ENCODE measurements at places on chromosomes 6 and 20.
A peak's percentile ranks its signal among the peaks of the same experiment; 100 is the strongest.

- no peak for DNase-seq
Observed at GRCh38 chr6:62980093-62980492, 231.2 kb upstream of the FKBP1C start.

GRCh38 chr6:77463308-77463860, at the start of gene HTR1B:
Gene HTR1B (minus strand): TSS chr6:77463491. CDS start chr6:77463403, 88 bp downstream.
- no peak for DNase-seq

- DNase-seq, result peak; percentile 34
Observed at GRCh38 chr20:6623989-6624388, 143.5 kb upstream of the BMP2 start.

DNA sequence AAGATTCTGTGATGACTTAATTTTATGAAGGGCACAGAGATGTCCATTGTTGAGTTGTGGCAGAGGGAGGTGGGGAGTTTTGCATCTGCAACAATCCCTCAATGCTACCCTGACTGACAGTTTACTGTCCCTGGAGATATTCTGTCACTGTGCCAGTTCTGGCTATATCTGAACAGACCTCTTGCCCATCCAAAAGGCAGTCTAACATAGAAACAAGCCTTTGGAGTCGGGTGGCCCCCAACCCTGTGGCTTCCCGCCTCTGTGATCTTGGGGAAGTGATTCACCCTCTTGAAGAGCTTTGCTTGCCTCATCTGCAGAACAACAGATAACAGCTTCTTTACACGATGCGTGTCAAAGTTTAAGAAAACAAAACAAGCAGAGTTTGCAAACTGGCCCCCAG, 3.8 kb upstream of the E2F1 start:
- DNase-seq, result no peak

- DNase-seq, result no peak
Observed at GRCh38 chr6:35048631-35049083, 92.5 kb downstream of the TCP11 start.

DNA sequence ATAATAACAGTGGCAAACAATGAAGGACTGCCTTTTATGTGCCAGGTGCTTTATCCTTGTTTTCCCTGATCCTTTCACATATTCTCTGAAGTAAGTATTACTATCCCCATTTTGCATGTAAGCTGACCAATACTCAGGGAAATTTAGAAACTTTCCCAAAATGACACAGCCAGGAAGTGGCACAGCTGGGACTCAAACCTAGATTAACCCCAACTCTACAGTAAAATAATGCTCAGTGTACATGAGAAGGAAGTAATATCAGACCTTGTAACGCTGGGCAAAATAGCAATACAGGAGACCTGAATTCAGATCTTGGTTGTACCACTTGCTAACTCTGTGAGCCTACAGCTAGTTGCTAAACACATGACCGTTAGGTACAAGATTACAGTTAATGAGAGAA, 26.8 kb upstream of the NRSN1 start:
- DNase-seq, result no peak

- DNase-seq, result no peak
Observed at GRCh38 chr20:60804918-60805630, 447.0 kb upstream of the CDH4 start.

- DNase-seq, result peak; percentile 50
Observed at GRCh38 chr6:24126586-24127192, 674 bp downstream of the NRSN1 start.

GRCh38 chr6:25329161-25329817, 50.1 kb downstream of the CARMIL1 start:
- no peak for DNase-seq

GRCh38 chr20:1225783-1226654, at the start of gene RAD21L1:
Gene RAD21L1 (plus strand): TSS chr20:1226044. CDS start chr20:1228454, 2,410 bp downstream.
- peak; percentile 90 for DNase-seq

DNA sequence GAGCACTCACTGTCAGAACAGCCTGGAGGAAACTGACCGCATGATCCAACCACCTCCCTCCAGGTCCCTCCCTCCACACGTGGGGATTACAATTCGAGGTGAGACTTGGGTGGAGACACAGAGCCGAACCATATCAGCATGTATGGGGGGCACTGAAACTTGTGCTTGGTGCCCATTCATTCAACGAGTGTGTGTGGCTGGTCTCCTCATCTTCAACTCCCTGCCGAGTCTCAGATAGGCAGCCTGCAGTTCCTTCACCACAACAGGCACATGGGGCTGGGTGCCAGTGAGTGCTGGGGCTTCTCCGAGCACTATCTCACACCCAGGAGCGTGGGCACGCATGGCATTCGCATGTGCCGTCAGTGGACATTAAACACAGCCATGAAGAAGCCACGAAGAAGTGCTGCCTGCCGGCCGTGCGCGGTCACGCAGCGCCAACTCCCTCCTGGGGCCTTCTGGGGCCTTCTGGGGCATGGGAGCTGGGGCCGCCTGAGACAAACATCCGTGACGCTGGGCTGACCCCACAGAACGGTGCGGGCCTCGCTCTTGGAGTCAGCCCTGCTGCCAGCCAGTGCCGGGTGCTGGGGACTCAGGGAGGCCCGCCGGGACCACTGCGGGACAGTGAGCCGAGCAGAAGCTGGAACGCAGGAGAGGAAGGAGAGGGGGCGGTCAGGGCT, 714 bp upstream of the RTEL1 start:
- DNase-seq, result no peak

- DNase-seq, result no peak
Observed at GRCh38 chr20:12086359-12086758, 168.7 kb downstream of the BTBD3 start.

DNA sequence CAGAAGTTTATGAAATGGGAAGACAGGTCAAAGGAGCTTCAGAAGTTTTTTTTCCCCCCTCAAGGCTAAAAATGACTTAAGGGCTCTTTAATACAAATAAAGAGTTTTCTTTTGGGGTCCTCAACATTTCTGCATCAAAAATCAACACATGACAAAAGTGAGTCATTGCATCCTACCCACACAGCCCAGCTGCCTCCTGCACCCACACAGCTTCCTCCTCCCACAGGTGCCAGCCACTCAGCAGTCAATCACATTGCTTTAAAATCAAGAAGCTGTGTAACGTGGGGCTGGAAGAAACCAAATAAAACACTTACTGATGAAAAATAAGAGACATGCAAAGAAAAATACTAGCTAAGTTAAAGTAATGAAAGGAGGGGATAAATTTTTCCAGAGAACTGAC, 68.5 kb downstream of the MAP3K5 start:
- DNase-seq, result no peak

GRCh38 chr6:149560736-149561135, 5.4 kb upstream of the GINM1 start:
- DNase-seq, result no peak

- DNase-seq, result no peak
Observed at GRCh38 chr6:131592935-131593334, 19.9 kb downstream of the ARG1 start.

- DNase-seq, result no peak
Observed at GRCh38 chr6:166333172-166333995, 9.0 kb downstream of the SFT2D1 start.

DNA sequence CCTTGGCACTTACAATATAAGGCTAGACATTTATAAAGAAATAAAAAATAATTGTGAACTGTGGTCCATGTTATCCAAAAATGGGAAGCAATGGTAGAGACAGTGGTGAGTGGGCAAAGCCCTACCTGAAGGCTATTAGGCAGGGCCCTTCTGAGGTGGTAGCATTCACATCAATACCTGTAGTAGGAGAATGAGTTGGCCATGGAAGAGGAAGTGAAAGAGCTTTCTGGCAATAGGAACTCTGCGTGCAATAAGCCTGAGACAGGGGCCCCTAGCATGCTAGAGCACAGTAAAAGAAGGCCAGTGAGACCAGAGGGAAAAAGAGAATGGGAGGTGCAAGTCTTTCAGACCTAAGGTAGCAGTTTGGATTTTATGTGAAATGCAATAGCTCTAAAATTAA, 754.5 kb downstream of the PTPRT start:
- DNase-seq, result no peak

DNA sequence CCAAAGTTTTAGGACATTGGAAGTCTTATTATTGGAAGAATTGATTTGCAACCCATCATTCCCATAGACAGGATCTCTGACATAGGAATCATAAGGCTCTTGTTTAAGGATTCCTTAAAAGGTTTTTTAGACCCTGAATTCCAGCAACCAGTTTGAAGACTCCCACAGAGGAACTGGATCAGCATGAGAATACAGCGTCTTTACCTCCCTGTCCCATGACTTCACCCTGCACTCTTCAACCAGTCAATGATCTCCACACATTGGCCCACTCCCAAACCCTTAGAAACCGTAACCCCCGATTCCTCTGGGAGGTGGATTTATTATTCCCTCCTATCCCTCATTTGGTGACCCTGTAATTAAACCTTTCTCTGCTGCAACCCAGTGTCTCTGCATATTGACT, 150.7 kb upstream of the PLCB4 start:
- DNase-seq, result no peak

DNA sequence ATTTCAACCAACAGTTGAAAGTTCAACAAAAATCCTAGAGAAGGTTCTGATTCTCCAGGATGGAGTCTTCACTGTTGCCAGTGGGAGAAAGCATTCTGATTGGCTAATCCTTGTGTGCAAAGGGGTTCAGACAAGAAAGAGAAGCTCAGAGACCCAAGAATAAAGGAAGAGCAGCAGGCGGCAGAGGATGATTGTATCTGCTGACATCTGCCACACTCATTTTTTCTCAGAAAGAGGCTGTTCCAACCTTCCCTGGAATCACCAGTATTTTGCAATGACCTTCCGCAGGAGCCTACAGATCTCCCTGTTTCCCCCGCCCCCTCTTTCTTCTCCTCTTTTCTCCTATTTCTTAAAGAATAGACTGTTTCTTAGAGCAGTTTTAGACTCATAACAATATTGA, 376.7 kb downstream of the CDH26 start:
- DNase-seq, result no peak

DNA sequence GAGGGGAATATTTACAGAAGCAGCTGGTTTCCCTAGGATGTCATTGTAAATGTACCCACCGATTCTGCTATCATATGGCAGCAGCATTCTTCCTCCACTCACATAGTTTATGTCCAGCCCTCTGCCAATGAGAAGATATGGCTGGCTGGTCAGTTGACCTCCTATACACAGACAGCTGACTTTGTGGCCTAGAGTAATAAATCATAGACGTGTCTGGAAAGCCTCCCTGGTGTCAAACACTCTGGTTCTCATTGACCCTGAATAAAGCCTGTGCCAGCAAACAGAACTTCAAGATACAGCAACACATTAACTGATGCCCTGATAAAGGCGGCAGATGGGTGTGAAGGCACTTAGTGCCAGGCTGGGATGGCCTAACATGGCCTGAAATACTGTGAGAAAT, 52.6 kb downstream of the GPR63 start:
- no peak for DNase-seq

- DNase-seq, result no peak
Observed at GRCh38 chr6:125598422-125598821, 151.0 kb upstream of the HEY2 start.

- no peak for DNase-seq
Observed at GRCh38 chr6:137827977-137828810, 38.9 kb upstream of the TNFAIP3 start.

DNA sequence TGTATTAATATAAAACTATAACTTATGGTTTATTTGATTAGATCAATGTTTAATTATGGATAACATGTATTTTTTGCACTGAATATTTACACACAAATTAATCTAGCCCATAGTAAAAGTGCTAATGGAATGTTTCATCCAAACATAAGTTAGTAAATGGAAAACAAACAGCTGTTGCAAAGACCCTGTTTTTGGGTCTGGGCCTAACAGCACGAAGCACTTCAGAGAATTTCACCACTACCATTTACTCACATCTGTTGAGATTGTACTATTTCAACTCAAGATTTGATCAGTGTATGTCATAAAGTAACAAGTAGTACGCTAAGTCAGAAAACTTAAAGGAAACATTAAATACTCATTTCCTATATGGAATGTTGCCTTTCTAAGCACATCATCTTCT, 359.6 kb downstream of the LAMA2 start:
- no peak for DNase-seq

DNA sequence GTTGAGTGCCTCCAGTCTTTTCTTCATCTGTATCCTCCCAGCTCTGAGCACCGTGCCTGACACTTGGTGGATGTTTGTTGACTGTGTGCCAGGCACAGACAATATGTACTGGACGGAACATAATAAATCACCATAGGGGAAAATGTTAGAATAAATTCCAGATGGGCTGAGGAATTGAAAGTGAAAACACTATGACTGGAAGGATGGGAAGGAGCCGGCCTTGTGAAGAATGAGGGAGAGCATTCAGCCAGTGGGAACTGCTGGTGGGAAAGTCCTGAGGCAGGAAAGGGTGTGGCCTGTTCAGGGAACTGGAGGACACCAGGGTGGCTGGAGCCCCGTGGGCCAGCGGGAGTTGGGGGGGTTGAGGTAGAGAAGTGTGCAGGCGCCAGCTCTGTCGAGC, 75.4 kb downstream of the MTHFD1L start:
- peak; percentile 45 for DNase-seq

GRCh38 chr6:34771727-34772126, 14.4 kb downstream of the SNRPC start:
- DNase-seq, result no peak

DNA sequence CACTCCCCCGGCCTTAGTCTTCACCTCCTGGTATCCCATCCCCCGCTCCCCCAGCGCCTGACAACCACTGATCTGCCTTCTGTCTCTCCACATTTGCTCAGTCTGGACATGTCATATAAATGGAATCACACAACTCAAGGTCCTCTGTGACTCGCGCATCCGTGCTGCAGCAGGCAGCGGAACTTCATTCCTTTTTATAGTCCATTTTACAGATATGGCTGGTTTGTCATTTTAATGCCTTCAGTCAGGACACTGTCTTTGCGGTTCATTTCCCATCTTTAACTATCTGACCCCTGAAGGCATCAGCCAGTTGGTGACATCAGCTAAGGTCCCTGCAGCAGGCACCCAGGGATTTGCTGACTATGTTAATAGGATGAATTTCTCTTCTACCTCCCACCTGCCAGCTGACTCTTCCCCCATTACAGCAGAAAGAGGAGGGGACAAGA, 125.7 kb downstream of the ZMYND8 start:
- no peak for DNase-seq

GRCh38 chr6:80528115-80528514, 421.6 kb downstream of the BCKDHB start:
- no peak for DNase-seq

DNA sequence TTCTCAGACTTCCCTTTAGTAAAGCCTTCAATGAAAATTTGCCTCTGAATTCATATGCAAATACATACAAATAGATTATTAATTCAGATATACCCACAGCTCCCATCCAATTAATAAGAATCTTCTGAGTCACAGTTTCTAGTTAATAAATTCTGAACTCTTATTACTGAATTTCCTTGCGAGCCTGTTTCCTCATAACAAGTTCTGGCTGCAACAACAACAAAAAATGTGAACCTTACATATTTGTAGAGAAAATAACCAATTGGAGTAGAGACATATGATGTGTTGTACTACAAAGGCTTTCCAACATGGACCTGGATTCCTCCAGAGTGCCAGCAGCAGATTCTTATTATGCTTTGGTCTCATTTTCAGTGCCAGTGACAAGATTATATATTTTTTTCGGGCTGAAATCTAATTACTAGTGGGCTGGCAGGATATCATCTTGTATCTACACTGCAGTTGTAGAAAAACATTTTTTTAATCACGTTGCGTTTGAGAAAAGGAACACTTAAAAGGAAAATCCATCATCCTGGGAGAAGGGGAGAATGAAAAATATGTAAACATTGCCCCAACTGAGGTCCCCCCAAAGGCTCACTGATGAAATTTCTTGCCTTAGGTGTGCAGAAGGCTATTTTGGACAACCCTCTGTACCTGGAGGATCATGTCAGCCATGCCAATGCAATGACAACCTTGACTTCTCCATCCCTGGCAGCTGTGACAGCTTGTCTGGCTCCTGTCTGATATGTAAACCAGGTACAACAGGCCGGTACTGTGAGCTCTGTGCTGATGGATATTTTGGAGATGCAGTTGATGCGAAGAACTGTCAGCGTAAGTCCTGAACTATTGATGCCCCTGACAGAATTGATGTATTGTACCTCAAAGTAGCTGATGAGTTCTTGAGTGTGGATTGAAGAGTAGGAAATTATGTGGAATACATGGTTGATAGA, 404.6 kb downstream of the LAMA2 start:
- no peak for DNase-seq

All from dermis microvascular lymphatic vessel endothelial cell (primary cell).